NCI-H774 (cell line): ENCODE measurements at places on chromosomes 5 and 9.
A peak's percentile ranks its signal among the peaks of the same experiment; 100 is the strongest.

DNA sequence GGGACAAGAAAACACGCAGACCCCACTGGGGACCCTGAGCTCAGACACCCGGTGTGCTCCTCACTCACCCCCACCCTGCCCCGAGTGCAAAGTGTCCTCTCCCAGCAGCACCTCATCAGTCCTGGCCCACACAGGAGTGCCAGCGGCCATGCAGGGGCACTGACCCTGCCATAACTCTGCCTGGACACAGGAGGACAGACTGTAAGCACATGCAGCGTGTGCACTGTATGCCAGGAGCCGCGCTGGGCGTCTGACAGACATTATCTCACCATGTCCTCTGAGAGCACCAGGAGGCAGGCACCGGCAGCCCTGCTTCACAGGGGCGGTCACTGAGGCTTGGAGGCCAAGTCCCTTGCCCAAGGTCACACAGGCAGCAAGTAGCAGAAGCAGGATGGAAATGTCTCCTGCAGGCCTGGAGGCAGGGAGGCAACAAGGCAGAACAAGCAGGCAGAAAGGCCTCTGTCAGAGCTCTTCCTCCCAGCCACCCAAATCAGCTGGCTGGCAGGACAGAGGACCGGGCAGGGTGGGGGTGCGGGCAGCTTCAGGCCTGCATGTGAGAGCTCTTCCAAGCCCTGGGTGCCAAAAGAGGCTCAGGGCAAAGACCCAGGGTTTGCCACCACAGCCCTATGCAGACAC is 8.4 kb downstream of the EEIG1 start:
- DNase-seq: no peak

- no peak for DNase-seq
Measured at GRCh38 chr9:109100543-109101201, 19.1 kb downstream of the TMEM245 start.

- DNase-seq: no peak
Measured at GRCh38 chr5:158393457-158393856, 534.5 kb upstream of the CLINT1 start.

- DNase-seq: no peak
Measured at GRCh38 chr9:92463387-92463786, 18.9 kb downstream of the ASPN start.

DNA sequence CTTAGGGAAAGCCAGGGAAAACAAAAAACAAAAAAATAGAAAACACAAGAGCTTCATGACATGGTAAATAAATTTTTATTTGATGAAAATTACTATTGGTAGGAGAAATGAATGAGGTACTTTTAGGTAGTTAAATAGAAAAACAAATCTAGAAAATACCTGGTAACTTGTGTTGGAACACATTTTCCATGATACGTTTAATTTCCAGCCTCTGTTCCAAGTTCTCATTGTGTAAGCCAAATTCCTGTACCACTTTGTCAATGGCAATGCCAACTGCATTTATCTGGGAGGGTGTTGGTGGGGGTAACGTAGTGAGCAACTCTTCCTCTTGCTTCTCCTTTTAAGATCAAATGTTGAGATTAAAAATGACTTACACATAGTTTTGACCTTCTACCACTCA is 9.4 kb downstream of the TUT7 start:
- DNase-seq: no peak

DNA sequence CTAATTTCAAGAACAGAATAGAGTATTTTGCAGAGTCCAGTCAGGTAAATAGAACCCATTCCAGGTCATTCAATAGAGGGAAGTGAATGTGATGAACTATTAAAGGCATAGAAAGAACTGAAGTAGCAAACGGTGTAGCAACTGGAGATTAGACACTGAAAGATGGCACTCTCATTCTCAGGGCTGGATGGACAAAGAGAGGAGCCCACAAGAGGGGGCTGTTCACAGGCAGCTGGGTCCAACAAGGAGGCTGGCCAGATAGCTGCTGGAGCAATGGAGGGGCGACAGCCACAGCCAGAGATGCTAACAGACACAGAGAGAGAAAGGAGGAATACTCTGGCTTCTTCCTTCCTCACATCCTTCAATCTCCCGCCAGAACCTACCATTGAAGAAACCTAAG is 93.1 kb upstream of the SMARCA2 start:
- no peak for DNase-seq

GRCh38 chr5:76622973-76623596 is at the start of gene F2RL2:
Gene F2RL2, minus strand, starts transcription at chr5:76623403. Its CDS starts 173 bp downstream, at chr5:76623230.
- no peak for DNase-seq

DNA sequence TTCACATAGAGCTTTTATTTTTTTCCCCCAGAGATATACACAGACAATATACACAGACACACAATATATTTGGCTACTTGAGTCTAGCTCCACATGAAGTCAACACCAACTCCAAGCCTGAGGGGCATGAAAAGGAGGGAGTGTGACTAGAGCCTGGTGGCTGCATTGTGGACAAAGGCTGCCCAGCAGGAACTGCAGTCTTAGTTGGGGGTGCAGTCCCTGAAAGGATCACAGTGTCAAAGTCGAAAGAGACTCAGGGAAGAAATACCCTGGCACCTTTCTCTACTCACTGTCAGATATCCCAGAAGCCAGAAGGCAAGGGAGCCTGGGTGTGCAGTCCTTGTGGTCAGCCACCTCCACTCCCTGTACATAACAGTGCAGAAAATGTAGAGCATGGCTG is 231.6 kb upstream of the RPS23 start:
- no peak for DNase-seq

DNA sequence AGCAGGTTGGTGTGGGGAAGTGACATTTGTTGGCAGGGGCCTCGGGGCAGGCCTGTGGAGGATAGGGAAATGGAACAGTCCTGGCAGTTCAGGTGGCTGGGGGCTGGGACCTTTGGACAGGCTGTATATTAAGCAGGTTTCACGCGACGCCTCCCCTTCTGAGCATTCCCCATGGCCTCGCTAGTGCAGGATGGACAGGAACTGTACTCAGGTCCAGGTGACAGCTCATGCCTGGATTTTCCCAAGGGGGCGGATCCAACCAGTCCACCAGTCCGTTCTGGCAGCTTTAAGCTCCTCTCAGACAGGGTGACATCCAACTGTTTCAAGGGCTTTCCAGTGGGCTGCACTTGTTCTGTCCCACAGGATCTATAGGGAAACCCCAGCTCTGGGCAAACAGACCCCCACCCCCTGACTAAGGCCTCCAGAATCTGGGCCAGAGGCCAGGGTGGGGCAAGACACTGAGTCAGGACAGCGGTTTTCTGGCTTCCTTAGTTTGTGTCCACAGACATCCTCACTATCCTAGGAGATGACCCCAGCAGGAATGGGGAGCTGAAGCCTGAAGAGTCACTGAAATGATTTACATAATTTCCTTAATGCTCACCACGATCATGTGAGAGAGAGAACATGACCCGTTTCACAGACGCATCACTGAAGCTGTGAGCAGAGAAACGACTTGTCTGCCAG is 20.9 kb downstream of the CSF2 start:
- no peak for DNase-seq

DNA sequence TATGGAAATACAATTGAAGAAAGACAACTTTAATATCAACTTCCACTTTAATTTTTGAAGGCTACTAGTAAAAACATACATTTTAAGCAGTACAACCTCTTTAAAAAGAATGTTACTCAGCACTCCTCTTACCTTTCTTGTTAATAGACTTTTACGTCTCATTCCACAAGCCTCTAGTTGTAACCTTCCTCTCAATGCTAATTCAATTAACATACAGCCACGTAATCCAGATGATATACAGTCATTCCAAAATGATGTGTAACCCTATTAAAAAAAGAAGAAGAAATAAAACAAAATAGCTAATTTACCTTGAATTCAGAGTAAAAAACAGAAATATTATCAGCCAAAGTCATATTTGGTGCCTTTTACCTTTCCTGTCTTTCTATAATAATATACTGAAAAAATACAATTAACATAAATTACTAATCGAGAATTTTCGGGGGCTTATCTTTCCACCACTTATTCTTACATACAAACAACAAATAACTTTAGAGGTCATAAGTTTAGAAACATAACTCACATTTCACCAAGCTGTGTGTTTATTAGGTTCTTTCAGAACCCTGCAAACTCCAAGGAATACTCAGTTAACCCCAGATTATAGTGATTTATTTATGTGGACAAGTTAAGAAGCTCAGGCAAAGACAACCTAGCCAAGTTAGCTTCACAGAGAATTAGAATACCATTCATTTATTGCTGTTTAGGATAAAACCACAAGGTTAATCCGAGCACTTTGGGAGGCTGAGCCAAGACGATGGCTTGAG is 30.3 kb downstream of the GOLPH3 start:
- DNase-seq: no peak

DNA sequence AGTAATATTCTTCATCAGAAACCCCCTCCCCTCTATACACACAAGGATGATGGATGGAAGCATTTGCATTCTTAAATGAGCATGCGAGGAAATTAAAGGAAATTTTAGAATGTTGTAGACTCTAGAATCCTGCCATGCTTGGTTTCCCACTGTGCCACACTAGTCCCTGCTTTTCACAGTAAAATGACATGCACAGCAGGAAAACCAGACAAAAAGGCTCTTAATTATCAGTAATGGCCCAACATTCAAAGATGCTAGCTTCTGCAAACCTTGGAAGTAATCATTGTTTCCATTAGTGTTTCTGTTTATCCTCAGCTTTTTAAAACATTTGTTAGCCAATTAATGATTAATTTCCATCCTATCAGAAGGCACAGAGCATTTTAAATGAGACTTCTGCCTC is 255.8 kb downstream of the SLCO4C1 start:
- DNase-seq: no peak

GRCh38 chr9:68726489-68726888 is 21.4 kb downstream of the PIP5K1B start:
- DNase-seq: no peak

DNA sequence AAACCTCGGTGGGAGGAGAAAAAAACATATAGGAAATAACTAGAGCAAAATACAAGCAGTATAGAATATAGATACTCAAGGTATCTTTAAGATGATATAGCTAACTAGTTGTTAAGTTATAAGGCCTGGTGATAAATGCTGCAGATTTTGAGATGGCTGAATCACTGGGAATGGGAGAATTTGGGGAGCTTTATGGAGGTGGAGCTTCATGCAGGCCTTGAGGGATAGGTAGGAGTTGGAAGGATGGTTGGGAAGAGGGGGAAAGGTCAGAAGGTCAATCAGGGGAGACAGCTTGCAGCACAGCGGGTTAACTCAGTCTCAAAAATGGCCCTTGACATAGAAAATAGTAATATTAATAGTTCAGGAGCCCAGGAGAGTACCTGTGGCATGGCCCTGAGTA is 34.8 kb downstream of the RAI14 start:
- no peak for DNase-seq

- DNase-seq: peak; percentile 35
Measured at GRCh38 chr9:130499804-130500263, 55.1 kb downstream of the ASS1 start.

- DNase-seq: no peak
Measured at GRCh38 chr9:81191222-81191621, 498.1 kb downstream of the TLE1 start.

- DNase-seq: no peak
Measured at GRCh38 chr9:127876026-127876763, 1.3 kb downstream of the AK1 start.

DNA sequence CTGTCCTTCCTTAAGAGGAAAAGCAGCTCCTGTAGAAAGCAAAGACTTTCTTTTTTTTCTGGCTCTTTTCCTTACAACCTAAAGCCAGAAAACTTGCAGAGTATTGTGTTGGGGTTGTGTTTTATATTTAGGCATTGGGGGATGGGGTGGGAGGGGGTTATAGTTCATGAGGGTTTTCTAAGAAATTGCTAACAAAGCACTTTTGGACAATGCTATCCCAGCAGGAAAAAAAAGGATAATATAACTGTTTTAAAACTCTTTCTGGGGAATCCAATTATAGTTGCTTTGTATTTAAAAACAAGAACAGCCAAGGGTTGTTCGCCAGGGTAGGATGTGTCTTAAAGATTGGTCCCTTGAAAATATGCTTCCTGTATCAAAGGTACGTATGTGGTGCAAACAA is 42.3 kb downstream of the NR4A3 start:
- DNase-seq: no peak

- no peak for DNase-seq
Measured at GRCh38 chr5:175894793-175895192, 23.4 kb downstream of the CPLX2 start.

DNA sequence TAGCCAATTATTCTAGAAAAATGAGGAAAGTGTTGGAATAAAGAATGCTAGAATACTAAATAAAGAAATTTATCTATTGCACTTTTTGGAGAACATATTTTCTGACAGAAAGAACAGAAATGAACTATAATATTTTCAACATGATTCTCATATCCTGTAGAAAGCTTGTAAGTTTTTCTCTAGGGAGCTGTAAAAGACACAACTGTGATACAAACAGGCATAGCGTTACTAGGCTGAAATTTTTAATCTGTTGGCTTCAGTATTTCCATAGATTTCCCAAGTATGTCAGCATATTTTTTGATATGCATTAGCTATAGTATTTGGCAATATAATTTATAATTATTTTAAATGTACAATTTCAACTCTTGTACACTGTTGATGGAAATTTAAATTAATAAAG is 31.3 kb downstream of the ANXA1 start:
- DNase-seq: no peak

DNA sequence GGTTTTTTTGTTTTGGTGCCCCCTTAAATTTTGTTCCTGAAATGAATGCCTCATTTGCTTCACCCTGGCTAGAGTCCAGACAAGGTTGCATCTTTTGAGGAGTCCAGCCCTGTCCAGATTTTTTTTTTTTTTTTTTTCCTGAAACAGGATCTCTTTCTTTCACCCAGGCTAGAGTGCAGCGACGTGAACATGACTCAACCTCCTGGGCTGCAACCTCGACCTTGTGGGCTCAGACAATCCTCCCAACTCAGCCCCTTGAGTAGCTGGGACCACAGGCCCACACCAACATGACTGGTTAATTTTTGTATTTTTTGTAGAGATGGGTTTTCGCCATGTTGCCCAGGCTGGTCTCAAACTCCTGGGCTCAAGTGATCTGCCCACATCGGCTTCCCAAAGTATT is 469.0 kb upstream of the BRINP1 start:
- no peak for DNase-seq

GRCh38 chr9:22700171-22700570 is 253.5 kb downstream of the DMRTA1 start:
- no peak for DNase-seq

DNA sequence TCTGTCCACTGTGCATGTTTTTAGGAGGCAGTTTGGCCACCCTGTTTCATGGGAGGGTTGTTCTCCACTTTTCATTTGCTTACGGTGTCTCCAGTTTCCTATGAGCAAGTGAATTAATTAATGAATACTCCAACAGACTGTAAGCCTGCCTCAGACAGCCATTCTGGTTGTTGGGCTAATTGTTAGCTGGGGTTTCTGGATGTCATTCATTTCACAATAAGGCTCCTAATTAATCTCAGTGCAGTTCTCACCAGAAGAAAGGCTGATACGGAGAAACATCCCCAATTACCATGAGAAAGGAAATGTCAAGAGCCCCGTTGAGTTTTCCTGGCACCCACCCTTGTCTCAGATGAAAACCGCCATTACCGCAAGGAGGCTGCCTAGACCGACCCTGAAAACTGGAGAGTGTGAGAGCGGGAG is 75.8 kb downstream of the MAP1B start:
- no peak for DNase-seq

- no peak for DNase-seq
Measured at GRCh38 chr9:130931508-130932254, 7.4 kb downstream of the FIBCD1 start.

- DNase-seq: no peak
Measured at GRCh38 chr5:1508659-1509290, 15.0 kb downstream of the LPCAT1 start.
